Esophagus muscularis mucosa (tissue), 4 donors: ENCODE measurements at places on chromosomes 1 and 21. TPM values are rescaled to one million over a fixed set of nuclear protein-coding genes. Genes with fewer than 3 reads are reported as not detected.

OR2T2 gene
- total RNA-seq: not detected

PRAMEF17 gene
- total RNA-seq: not detected

CBR1 gene
- 83.3 TPM for total RNA-seq

RRP1B gene
- total RNA-seq: 20.4 TPM

TTC24 gene
- not detected for total RNA-seq

SYCP1 gene
- not detected for total RNA-seq

CAMSAP2 gene
- total RNA-seq: 36.5 TPM

CAMTA1 gene
- 226 TPM for total RNA-seq

SLC44A3 gene
- total RNA-seq: 0.63 TPM

FCRLB gene
- 0.65 TPM for total RNA-seq

SPRR2F gene
- total RNA-seq: not detected

TTLL7 gene
- total RNA-seq: 26.2 TPM

S1PR1 gene
- 98.5 TPM for total RNA-seq

SCAF4 gene
- total RNA-seq: 18.8 TPM

MANEAL gene
- total RNA-seq: 1.7 TPM

TSPAN2 gene
- 67.4 TPM for total RNA-seq

CADM3 gene
- 24.7 TPM for total RNA-seq

B3GALT2 gene
- total RNA-seq: 0.50 TPM

EFHD2 gene
- 57.4 TPM for total RNA-seq

KIRREL1 gene
- 37.4 TPM for total RNA-seq

C1QTNF12 gene
- 0.33 TPM for total RNA-seq

RXFP4 gene
- total RNA-seq: not detected

YTHDF2 gene
- 42.1 TPM for total RNA-seq

EYA3 gene
- total RNA-seq: 8.3 TPM

SLAMF1 gene
- 0.65 TPM for total RNA-seq

NFASC gene
- total RNA-seq: 67.5 TPM

TMEM82 gene
- not detected for total RNA-seq

C1QA gene
- 132 TPM for total RNA-seq

PODN gene
- 78.6 TPM for total RNA-seq

KRTAP19-1 gene
- not detected for total RNA-seq

PGLYRP3 gene
- not detected for total RNA-seq

LCK gene
- 1.2 TPM for total RNA-seq

CLCA2 gene
- total RNA-seq: not detected

TNFRSF9 gene
- total RNA-seq: not detected

RGSL1 gene
- not detected for total RNA-seq

FMO4 gene
- total RNA-seq: 1.7 TPM

IGSF21 gene
- total RNA-seq: 1.2 TPM

ATAD3B gene
- 14.9 TPM for total RNA-seq

AMY1C gene
- not detected for total RNA-seq

GREM2 gene
- 2.8 TPM for total RNA-seq

DNM3 gene
- total RNA-seq: 6.4 TPM

KRTAP7-1 gene
- total RNA-seq: not detected

PTPN22 gene
- total RNA-seq: 2.3 TPM

PDPN gene
- 11.6 TPM for total RNA-seq

VPS45 gene
- total RNA-seq: 42.6 TPM

CDA gene
- 7.5 TPM for total RNA-seq

MRAP gene
- not detected for total RNA-seq

ANXA9 gene
- 0.34 TPM for total RNA-seq

TMCO1 gene
- 45.7 TPM for total RNA-seq

FAM72B gene
- 0.19 TPM for total RNA-seq

ABCD3 gene
- 25.0 TPM for total RNA-seq

GBP4 gene
- 9.6 TPM for total RNA-seq

TNFRSF8 gene
- total RNA-seq: 0.83 TPM

NUP210L gene
- total RNA-seq: not detected

GNAT2 gene
- total RNA-seq: not detected

MAEL gene
- 0.83 TPM for total RNA-seq

PTCH2 gene
- 2.6 TPM for total RNA-seq
